GM03348 (cell line): ENCODE measurements at places on chromosomes 2 and 18.

DNA sequence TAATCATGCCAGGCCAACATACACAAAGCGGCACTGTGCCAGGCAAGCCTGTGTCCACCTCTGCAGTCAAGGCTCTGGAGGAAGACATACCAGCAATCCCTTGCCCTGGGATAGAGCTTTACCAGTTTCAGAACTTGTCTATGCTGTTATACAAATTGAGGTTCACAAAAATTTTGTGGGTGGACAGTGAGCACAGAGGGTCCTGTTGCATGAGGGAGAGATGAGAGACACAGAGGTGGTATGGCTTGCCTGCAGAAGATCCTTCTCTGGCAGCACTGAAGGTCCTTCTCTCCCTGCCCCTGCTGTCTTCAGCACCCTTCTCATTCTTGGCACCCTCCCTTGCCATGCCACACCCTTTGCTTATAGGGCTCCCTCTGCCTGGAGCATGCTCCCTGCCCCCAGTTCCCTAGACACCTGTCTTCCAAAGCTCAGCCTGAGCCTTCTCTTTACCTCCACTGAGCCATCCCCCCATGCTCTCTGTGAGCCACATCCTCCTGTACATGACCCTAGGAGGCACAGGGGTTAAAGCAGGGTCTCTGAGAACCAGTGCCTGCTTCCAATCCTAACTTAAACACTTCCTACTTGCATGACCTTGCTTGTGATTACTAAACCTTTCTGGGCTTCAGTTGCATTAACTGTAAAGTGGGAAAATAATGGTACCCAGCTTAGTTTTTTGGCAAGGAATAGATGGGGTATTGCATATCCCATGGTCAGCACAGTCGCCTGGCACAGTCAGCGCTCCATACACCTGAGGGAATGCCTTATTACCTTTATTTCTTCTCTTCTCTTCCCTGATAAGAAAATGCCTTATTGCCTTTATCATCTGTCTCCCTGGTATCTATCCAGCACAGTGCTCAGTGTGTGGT is 857 bp downstream of the FABP1 start:
- DNase-seq, result no peak

DNA sequence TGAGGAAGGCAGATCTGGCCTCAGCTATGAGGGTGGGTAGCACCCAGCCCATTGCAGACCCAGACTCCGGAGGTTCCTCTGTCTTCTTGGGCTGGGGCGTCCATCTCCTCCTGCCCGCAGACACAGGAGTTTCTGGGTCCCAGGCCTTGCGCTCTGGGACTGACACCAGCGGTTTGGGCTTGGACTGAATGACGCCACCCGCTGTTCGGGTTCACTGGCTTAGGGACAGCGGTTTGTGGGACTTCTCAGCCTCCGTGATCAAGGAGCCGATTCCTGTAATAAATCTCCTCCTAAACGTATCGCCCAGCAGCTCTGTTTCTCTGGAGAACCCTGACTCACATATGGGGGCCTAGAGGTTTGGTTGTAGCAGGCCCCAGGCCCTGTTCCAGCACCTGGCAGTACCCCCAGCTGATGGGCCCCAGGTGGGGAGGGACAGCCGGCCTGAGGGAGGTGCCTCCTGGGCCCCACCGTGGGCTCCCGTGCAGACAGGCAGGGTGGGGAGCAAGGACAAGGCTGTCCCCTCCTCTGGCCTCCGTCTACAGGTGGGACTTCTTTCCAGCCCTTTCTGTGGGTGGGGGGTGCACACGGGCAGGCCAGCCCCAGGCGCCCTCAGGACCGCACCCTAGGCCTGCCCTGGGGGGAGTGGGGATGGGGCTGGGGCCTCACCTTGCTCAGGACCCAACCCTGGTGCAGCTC is 4.5 kb upstream of the AQP12A start:
- no peak for DNase-seq

- no peak for DNase-seq
Measured at GRCh38 chr2:141620372-141620771, 510.4 kb downstream of the LRP1B start.

- DNase-seq, result no peak
Measured at GRCh38 chr2:9057939-9058761, 54.7 kb upstream of the MBOAT2 start.

DNA sequence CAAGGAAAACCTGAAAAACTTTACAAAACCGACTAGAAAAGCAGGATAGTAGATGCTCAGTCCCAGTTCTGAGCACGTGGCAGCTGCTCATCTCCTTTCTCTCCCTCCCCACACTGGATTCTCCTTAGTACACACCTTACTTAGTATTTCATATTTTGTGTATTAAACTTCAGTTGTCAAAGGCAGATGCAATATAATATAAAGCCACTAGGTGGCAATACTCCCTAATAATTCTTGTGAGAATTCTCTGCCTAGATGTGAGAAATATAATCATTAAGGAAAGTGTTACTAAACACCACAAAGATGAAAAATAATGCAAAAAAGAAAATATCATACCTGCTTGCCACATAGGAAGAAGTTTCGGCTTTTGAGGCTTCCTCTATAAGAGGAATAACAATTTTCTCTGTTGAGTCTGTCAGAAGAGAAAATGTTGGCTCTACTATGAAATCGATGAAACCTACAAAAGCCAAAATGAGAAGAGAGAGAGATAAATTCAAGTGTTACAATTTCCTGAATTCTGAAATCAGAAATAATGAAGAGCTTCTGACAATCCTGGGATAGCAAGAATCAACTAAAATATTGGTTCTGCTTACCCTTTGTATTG is 200.6 kb downstream of the PPP1R1C start:
- DNase-seq, result peak; percentile 33

GRCh38 chr2:219109471-219109870 is 48.8 kb upstream of the IHH start:
- DNase-seq, result no peak

- DNase-seq, result no peak
Measured at GRCh38 chr2:161228511-161229240, 68.4 kb downstream of the TANK start.

- no peak for DNase-seq
Measured at GRCh38 chr2:114926303-114926702, 483.9 kb downstream of the DPP10 start.

- no peak for DNase-seq
Measured at GRCh38 chr2:200790185-200790584, 21.5 kb upstream of the BZW1 start.

GRCh38 chr2:96251721-96252292 is 14.0 kb downstream of the TMEM127 start:
- DNase-seq, result peak; percentile 66

GRCh38 chr2:95346738-95347671 is 49.9 kb downstream of the KCNIP3 start:
- DNase-seq, result peak; percentile 77

DNA sequence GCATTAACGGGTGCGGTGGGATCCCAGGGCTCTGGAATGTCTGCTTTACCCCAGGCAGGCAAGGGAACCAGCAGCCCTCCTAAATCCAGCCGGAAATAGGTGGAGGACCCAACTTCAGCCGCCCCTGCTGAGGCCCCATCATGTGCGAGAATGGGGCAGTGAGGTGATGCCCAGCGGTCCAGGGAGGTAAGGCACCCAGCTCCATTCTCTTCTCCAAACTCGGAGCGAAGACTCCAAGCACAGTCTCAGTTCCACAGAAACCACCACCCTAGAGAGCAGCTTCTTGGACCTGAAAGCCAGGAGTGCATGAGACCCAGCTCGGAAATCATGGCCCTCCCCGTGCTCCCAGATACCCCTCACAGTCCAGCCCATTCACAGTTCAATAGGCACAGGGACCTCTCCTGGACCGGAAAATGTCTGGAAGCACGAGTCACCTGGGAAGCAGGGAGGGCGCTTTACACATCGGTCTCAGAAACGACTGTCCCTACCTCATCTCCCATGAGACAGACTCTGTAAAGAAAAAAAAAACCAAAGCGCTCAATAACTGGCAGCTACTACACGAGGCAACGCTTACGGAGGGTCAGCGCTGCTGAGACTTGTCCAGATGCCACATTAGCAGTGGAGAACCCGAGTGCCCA is 2.0 kb downstream of the SDC1 start:
- DNase-seq, result no peak

DNA sequence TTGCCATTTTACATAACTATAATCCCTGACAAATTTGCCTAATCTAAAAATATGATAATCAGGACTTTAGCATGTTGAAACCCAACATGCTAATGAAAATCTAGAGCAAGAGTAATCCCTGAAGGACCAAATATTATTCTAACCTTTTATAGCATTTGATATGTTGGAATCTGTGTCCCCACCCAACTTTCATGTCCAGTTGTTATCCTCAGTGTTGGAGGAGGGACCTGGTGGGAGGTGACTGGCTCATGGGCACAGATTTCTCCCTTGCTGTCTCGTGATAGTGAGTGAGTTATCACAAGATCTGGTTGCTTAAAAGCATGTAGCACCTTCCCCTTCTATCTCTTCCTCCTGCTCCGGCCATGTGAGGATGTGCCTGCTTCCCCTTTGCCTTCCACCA is 59.8 kb downstream of the SH3YL1 start:
- no peak for DNase-seq

DNA sequence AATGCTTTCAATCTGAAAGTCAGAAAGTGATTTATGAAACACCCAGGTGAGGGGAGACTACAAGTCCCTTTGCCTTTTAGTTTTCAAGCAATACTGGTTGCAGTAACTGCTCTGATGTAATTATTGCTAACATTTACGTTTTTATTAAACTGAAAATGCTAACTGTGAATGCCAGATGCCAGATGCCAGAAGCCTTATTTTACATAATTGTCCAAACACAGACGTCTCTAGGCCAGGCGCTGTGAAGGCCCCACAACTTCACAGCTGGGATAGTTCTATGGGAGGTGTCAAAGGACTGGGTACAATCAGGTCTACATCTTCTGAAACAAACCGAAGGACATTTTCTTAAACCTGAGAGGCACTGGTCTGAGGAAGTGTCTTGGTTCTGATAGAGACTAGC is 27.5 kb upstream of the MSGN1 start:
- DNase-seq, result no peak

DNA sequence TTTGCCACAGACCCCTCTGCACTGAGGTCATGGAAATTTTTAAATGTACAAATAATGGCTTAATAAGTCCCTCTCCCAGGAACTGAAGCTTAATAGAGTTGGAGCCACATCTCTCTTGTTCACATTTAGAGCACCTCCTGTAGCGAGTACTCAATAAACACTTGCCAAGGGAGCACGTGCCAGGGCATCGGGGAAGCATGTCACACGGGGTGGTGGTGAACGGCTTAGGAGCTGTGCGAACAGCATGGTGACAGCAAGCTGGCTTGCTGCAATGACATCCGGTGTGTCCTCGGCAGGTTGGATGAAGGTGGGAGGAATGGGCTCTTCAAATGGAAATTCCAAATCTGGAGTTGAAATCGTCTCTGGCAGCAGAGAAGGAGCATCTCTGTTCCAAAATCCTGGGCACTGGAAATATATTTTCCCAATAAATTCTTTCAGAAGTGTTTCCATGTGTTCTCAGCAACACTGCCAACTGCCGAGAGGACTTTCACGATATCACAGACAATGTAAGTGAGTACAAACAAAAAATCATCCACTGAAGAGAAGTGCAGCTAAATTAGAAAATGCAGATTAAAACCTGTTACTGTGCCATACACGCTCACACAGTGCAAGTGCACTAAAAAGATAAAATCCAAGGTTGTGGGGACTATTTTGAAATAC is 74.1 kb downstream of the GALR1 start:
- DNase-seq, result no peak

DNA sequence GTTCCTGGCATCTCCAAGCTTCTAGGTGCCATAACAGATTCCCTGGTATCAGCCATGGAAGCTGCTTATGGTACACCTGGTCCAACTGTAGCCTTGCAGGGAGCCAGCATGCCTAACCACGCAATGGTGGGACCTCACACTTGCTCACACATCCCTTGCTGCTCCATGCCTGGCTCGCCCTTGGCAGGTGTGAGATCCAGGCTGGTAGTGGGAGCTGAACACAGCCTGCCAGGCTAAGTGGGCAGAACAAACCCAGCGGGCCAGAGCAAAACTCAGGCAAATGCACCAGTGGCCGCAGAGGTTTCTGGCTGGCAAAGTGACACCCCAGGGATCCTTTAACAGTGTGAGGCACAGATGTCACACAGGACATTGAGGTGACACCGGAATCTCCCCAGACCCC is 185.8 kb downstream of the NDUFA10 start:
- DNase-seq, result no peak

GRCh38 chr2:204145791-204146190 is 209.2 kb downstream of the ICOS start:
- DNase-seq, result peak; percentile 8

DNA sequence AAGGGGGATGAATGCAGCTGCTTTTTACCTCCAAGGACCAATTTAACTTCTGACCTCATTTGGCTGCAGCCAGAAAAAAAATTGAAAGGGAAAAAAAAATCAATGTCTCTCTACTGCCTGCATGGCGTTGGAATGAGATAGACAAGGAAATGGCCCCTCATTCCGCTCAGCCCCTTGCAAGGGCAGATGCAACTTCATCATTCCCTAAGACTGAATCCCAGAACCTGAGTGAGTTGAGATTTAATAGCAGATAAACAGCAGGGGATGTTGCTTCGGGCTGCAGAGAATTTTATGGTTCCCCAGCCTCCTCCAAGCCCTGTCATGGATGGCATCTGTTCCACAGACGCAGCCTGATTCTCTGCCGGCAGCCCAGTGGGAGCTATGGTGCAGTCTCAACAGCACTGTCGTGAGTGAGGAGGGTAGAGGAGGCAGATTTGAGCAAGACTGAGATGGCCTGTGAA is 49.0 kb downstream of the CAPN13 start:
- no peak for DNase-seq

DNA sequence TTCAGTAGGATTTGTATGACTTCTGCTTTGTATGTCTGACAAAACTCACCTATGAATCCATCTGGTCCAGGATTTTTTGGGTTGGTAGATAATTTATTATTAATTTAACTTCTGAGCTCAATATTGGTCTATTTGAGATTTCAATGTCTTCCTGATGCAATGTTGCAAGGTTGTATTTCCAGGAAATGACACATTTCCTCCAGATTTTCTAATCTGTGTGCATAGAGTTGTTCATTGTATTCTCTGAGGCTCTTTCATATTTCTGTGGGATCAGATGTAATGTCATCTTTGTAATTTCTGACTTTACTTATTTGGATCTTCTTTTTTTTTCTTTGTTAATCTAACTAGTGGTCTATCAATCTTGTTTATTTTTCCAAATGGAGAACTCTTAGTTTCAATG is 584.7 kb upstream of the SETBP1 start:
- no peak for DNase-seq

- no peak for DNase-seq
Measured at GRCh38 chr2:60775048-60775639, 19.1 kb downstream of the PAPOLG start.

DNA sequence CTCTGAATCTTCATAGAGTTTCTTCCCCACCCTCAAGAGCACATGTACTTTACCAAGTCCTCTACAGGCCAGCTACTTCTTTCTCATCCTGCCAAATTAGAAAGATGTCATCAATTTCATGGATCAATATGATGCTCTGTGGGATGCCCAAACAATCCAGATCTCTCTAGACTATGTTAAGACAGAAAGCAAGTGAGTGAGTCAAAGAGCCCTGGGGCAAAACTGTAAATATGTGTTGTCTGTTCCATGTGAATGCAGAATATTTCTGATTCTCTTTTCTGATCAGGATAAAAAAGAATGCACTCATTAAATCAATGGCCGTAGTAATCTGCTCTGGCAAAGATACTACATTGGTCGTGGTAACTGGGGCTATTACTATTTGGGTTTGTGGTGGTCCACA is 53.1 kb upstream of the ROCK2 start:
- no peak for DNase-seq

GRCh38 chr2:190506666-190507065 is 27.9 kb downstream of the NEMP2 start:
- no peak for DNase-seq

GRCh38 chr2:23380562-23381065 is 4.4 kb upstream of the KLHL29 start:
- DNase-seq, result no peak
